Activated naive CD8-positive, alpha-beta T cell treated with anti-CD3 and anti-CD28 coated beads, Interleukin-2, amount 10 ng/mL, durations not matched to agents 7 days and 5 days (primary cell): ENCODE measurements at places on chromosomes 4 and X. TPM values are rescaled to one million over a fixed set of nuclear protein-coding genes. Genes with fewer than 3 reads are reported as not detected.

GRCh38 chrX:77694491-77694890, 91.5 kb downstream of the ATRX start:
- no peak for DNase-seq

GRCh38 chr4:88927420-88927819, 129.6 kb downstream of the FAM13A start:
- DNase-seq: no peak

- no peak for DNase-seq
These were observed 131.7 kb downstream of the SLC4A4 start for GRCh38 chr4:71470524-71470923.

DNA sequence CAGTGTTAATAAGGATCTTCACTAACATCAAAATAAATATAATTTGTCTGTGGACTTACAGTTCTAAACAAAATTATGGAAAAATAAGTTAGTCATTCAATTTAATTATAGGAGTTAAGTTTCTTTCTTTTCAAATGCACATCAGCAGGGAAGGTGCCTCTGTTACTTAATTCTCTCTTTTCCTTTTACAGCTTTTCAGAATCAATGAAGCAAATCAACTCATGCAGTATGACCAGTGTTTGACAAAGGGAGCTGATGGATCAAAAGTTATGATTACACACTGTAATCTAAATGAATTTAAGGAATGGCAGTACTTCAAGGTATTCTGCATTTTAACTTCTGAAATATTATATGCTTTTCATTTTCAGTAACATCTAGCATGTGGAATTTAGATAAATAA, 15.9 kb downstream of the HMGB2 start:
- DNase-seq: no peak

CPXCR1 gene
- not detected for total RNA-seq
